GM12864 (cell line): ENCODE measurements at places on chromosomes 4 and X.
A peak's percentile ranks its signal among the peaks of the same experiment; 100 is the strongest.

DNA sequence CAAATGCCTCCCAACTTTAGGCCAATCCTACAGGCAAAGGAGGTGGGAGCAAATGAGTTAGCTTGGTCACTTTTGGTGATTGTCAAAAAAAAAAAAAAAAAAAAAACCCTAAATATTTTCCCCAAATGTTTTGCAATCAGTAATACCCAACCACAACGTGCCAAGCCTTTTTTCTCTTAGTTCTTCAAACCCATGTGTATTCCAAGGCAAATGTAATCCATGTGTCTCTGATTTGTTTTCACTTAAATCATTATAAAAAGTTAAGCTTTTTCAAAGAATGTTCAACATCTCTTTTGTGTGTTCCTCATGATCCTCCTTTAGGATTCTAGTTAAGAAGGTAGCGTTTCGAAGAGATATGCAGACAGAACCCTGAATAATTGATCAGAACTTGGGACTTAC, 328.4 kb downstream of the PAPSS1 start:
- no peak for DNase-seq

GRCh38 chrX:79412166-79412565, 45.0 kb upstream of the ITM2A start:
- no peak for DNase-seq

DNA sequence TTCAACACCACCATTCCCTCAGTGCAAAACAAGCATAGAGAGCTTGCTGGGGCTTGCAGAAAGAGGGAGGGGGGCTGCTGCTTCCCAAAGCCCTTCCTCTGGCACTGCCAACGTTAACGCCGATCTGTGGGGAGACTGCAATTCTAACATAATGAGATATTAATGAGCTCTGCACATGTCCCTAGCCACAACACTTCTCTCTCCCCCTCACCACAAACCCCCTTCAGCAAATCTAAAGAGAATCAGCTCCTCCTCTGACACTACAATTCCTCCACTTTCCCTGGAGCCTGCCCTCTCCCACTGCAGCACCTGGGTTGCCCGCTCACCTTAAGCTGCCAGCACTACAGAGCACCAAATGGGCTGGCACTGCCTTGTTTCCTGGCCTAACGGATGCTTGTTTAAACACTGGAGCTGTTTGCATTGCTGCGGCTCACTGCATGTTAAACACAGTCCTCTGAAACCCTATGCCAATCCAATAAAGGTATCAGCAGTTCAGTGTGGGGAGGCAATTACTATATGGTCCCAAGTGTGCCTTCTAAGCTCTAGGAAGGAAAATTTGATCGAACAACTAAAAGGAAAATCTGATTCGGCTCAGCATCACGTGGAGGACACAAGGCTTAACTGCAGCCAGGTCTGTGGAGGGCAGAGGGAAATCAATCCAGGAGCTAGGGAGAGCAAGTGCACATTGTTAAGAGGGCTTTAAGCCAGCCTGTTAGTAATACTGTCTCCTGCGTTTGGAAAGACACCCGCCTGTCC, 232.4 kb downstream of the MAML3 start:
- no peak for DNase-seq

- DNase-seq: no peak
These were observed 204.6 kb downstream of the PDGFRA start for GRCh38 chr4:54433686-54434085.

DNA sequence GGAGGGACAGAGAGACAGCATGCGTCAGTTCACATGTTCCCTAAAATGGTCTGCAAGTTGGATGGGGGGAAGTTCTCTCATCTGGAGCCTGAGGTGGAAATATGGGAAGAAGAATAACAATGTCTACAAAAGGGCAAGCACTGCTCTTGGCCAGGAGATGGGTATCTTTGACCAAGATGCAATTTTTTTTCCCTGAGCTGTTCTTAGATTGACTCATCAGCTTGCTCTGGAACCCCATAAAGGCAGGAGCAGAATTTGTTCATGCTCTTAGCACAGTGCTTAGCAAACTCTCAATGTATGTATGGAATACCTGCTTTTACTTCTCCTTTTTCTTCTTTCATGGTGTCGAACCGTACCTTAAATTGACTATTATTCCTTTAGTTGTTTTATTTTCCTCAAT, 90.5 kb upstream of the ZNF827 start:
- DNase-seq: no peak

DNA sequence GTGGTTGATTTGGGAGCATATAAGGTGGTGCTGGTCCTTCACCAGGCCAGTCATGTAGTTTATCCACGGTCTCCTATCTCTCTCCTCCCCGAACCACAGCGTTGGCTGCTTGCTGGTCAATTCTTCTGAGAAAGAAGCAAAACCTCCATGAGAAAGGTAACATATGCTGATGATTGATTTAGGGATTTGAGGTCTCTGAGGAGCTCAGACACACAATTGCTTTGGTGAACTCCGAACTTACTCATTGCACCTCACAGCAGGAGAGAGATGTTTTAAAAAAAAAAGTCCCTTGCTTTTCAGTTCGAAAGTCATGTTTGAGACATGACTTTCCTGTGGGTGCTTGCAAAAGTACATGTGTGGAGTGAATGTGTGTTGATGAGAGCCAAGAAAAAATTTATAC, 100.2 kb downstream of the TSPAN7 start:
- no peak for DNase-seq

DNA sequence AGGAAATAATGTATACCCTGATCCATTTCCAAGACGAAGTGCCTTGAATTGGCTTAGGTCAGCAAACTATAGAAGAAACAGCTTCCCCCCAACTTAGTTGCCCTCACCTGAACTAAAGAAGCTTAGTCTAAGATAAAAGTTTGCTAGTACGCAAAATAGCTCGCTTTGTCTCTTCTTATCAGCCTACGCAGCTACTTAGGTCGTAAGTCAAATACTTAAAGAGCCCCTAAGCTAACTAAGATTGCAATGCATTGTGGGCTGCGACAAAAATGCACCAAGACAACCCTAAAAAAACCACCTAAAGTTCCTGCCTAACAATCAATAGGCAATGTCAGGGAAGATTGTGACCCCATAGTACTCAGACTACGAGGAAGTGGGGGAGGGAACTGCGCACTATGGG, 12.8 kb downstream of the CLNK start:
- no peak for DNase-seq

GRCh38 chrX:153637121-153638040, 9.6 kb upstream of the DUSP9 start:
- no peak for DNase-seq

- peak; percentile 8 for DNase-seq
These were observed 116.7 kb upstream of the TMEM164 start for GRCh38 chrX:109886122-109886761.

- DNase-seq: no peak
These were observed 46.0 kb upstream of the SFRP2 start for GRCh38 chr4:153834901-153835300.

- no peak for DNase-seq
These were observed 72.9 kb upstream of the PPP2R3B start for GRCh38 chrX:459611-460010.

- no peak for DNase-seq
These were observed 40.6 kb downstream of the DOCK11 start for GRCh38 chrX:118536204-118536603.

DNA sequence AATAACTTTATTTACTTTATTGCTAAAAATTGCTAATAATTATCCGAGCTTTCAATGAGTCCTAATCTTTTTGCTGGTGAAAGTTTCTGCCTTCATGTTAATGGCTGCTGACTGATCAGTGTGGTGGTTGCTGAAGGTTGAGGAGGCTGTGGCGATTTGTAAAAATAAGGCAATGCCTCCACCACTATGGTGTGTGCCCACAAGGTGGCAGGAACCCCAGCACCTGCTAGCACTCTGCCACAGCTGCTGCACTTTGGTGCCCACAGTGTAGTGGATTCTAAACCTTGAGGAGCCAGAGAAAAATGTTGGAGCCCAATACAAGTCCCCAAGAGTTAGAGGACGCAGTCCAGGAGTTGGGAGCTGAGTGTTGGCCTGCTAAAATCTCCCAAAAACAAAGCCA, 1237.1 kb downstream of the PCDH19 start:
- no peak for DNase-seq

GRCh38 chrX:1242891-1243402, 25.7 kb upstream of the CSF2RA start:
- no peak for DNase-seq

DNA sequence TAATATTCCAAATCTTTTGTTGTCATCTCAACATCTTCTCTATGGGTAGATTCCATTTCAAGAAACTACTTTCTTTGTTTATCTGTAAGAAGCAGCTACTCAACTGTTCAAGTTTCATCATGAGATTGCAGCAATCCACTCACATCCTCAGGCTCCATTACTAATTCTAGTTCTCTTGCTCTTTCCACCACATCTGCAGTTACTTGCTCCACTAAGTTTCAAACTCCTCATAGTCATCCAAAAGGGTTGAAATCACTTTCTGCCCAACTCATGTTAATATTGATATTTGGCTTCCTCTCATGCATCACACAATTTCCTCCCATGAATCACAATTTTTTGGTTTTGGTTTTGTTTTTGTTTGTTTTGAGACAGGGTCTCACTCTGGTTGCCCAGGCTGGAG, 35.7 kb downstream of the ADH5 start:
- no peak for DNase-seq

- no peak for DNase-seq
These were observed 18.0 kb upstream of the TMSB4X start for GRCh38 chrX:12956704-12957534.

- no peak for DNase-seq
These were observed 17.7 kb downstream of the OGT start for GRCh38 chrX:71550578-71550977.

GRCh38 chr4:88609387-88609786, 17.1 kb downstream of the HERC3 start:
- no peak for DNase-seq

- no peak for DNase-seq
These were observed 1548.5 kb upstream of the IGFBP7 start for GRCh38 chr4:58658701-58659100.

DNA sequence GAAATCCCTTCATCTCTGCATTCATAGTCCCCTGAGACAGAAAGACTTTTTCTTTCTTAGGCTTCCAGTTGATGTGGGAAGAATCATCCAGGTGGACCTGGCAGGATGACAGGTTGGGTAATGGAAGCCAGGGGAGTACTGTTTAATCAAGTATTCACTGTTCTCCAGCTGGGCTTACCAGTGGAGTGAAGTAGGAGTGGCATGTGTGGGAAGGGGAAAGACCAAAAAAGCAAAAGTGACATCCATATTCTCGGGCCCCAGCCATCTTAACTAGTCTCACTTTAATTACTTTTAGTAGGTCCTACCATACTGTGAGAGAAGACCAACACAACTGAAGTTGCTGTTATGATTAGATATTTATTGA, 18.5 kb downstream of the VSIG4 start:
- no peak for DNase-seq

DNA sequence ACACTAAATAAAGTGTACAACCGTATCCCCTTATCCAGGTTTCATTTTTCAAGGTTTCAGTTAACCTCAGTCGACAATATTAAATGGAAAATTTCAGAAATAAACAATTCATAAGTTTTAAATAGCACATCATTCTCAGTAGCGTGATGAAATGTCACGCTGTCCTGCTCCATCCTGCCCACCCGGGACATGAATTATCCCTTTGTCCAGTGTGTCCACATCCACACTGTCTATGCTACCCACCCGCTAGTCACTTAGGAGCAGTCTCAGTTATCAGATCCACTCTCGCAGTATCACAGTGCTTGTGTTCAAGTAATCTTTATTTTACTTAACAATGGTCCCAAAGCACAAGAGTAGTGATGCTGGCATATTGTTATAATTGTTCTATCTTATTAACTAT, 54.7 kb downstream of the FRYL start:
- no peak for DNase-seq

DNA sequence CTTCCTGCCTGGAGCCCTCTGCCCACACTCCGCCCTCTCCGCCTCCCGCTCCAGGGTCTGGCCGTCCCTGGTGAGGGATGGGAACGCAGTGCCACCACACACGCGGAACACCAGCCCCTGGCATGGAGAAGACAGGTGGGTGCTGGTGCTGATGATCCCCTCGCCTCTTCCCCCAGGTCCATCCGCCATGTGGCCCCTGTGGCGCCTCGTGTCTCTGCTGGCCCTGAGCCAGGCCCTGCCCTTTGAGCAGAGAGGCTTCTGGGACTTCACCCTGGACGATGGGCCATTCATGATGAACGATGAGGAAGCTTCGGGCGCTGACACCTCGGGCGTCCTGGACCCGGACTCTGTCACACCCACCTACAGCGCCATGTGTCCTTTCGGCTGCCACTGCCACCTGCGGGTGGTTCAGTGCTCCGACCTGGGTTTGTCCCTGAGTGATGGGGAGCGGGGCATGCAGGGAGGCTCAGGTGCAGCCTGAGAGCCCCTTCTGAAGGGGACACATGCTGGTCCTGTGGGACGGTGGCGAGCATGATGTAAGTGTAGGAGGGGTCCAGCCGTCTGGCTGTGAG, 9.8 kb downstream of the BGN start:
- no peak for DNase-seq

DNA sequence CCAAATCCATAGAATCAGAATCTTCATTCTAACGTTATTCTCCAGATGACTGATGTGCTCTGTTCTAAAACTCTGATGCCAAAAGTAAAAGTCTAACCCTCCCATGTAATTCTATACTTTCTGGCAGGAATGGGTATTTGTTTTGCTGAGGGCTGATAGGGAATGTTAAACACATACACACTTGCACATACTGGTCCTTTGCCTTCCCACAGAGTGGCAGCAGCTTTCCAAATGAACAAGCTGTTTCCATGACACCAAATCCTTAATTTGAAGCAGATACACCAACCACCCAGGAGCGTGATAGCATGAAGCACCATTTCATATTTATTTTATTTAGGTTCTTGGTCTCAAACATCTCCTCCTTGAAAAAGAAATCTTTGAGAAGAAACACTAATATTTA, 155.5 kb upstream of the PRDX4 start:
- DNase-seq: no peak

DNA sequence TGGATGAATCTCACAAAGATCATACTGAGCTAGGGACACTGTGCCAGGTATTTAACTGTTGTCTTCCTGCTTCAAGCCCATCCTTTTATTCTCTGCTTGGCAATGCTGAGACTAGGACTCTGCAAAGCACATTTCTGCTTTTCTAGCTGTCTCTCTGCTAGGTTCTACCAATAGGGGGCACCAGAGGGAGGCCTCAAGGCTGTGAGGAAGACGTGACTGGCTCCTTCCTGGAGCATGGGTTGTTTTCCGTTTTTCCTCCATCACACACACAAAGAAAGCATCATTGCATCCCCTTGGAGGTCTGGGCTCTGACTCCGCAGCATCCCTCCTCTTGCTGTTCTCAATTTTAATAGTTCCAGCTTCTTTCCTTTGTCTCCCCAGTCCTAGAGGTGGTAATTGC, 10.9 kb upstream of the DCTD start:
- DNase-seq: no peak

DNA sequence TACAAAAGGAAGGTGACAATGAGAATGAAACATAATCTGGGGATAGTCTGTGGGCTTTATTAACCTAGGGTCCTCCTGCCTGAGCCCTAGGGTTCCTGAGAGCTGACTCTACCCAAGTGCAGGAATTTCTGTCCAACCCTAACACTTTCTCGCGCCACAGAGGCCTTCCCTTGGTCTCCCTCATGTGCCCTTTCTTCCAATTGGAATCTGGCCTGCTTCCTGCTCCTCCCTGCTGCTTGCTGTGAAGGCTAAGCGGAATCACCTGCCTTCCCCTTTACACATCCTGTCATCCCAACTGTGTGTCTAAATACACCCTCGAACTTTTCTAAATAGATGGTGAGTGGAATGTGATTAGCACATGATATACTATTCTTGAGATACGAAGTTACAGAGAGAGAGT, 5.9 kb downstream of the MAGEA11 start:
- no peak for DNase-seq
